Nucleus accumbens (tissue), 56 donors: ENCODE measurements at places on chromosomes 6 and 20.
A peak's percentile ranks its signal among the peaks of the same experiment; 100 is the strongest.

DNA sequence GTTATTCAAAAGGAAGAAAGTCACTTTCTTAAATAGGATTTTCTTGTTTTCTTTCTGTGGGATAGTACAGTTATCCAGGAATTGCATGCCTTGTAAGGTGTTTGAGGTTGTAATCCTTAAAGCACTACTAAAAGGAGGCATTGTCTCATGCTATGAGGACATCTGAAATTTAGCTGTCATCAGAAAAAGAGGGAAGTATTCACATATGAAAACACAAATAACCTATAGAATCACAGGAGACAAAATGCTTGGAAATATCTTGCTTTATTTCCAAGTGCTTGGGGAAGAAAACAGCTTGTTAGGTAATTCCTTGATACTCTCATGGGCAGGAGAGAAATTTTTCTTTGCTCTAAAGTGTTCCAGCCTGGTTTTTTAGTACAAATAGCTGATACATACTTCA lies 40.1 kb downstream of the HECA start:
- no peak for DNase-seq

DNA sequence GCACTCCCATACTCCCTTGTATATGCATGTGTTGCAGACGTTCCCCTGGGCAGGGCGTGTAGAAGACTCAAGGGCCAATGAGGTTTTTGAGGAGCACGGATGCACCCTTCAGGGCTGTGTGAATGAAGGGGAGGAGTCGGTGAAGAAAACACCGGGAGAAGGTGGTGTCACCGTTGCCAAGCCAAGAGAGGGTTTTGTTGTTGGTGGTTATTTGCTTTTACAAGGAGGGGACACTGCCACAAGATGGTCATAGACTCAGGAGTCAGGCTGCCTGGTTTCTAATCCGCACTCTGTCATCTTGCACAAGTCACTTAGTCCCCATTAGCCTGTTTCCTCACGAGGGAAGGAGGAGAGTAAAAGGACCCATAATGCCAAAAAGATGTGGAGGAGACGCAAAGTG lies 124.0 kb downstream of the PXDC1 start:
- DNase-seq: no peak

DNA sequence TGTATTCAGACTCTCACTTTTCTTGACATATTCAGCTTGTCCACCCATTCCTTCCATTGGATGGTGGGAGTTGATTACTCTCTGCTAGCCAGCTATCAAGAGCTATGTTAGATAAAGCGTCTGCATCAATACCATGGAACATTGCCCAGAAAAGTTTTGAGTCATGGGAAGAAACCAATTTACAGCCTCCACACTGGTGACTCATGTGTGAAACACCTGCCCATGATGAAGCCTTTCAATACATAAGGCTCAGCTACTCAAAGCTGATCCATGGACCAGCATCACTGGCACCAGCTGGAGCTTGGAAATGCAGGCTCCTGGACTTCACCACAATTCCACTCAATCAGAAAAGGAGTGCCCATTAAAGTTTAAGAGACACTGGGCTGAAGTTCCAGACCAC lies 16.1 kb downstream of the PLA2G7 start:
- DNase-seq: no peak

DNA sequence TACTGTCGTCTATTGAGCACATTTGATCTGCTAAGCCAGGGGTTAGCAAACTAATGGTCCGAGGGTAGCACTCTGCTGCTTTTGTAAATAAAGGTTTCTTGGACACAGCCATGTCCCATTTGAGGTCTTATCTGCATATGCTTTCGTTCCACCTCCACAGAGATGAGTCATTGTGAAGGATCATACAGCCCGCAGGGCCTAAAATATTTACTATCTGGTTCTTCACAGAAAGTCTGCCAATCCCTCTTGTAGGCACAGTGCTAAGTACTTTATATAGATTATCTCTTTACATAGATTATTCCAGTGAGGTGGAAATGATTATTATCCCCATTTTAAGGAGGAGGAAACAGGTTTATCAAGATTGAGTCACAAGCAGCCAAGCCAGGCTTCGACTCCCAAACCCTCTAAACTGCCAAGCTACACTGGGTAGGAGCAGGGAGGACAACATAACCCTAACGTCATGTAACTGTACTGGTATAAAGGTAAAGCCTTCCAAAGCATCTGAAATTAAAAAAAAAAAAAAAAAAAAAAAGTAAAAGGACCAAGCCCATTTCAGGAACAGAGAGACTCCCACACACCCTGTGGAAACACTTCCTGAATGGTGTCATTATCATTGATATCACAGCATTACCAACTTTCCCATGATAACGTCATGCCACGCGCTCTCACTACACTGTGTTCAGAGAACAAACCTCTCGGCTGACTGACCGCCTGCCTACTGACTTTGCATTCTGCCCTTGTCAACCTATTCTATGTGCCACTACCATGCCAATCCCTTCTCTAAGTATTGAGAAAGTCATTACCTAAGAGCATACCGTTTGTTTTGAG lies 101.0 kb downstream of the KIF16B start:
- DNase-seq: no peak

DNA sequence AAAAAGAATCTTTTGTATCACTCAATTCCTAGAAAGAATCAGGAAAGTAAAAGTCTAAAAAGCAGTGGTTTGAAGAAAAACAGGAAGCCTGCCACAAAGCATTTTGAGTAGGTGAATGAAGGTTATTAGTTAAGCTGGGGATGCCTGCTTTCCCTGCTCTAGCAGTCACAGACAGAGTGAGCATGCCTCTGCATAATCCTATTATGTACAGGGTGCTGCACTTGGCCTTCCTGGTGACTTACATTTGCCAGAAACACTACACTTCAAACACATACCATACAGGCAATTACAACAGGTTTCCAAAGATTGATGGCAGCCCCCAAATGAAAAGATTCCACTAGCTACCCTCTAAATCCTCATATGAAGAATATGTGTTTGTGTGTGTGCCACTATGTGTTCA lies 130.8 kb downstream of the TPBG start:
- DNase-seq: no peak

- no peak for DNase-seq
These were observed 838.4 kb downstream of the DHX35 start for GRCh38 chr20:39800548-39800947.

DNA sequence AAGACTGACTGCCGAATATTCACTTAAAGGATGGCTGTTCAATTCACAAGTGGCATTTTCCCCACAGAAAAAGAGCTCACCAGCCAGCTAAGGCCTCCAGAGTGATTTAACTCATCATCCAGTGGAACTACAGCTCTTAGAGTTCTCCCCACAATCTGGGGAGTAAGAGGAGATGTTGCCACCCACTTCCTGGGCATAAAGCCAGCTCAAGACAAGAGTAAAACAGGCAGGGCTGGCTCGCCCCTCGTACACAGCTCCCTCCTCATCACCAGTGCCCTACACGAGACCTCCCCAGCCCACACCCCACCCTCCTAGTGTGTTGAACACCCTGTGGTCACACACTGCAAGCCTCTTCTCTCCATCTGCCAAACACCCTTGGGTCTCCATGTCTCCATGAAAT lies 47.2 kb upstream of the IPCEF1 start:
- no peak for DNase-seq

DNA sequence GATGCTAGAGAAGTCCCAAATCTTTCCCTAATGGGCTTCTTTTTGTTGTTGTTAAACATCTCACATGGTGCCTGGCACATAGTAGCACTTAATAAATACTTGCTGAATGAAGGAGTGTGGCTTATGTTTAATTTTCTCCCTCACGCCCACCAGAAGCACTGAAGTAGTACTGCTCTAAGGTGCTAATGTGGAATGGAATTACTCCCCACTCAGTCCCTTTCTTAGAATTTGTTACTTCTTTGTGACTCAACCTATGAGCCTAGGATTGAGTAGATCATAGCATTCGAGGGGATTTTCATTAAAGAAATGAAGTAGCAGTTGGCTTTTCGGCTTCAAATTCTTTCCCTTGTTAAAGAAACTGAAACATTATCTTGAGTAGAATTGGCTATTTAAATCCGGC lies 192.8 kb downstream of the CLIC5 start:
- DNase-seq: no peak

GRCh38 chr6:117227245-117227962 lies 38.0 kb upstream of the VGLL2 start:
- DNase-seq: no peak

DNA sequence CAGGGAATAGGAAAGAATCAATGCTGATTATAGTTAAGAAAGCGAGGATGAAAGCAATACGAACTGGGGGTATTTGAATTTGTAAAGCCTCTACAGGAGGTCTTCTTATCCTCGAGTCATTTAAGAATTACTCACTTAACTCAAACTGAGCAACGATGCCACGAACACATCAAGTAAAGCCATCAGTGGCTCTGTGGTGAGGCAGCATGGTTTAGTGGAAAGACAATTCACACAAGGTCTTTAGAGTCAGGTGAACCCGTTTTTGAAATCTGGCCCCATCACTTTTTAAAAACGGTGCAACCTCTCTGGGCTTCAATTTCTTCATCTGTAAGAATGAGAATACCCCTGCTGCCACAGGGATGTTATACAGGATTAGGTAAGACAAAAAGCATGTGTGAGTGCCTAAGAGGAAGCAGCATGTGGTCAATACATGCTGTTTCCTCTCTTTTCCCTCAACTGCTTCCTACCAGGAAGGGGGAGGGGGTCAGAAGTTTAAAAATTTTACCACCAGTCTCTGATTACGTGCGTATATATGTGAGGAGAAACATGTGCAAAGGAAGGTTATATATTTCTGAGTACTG lies 162.0 kb downstream of the BTBD9 start:
- no peak for DNase-seq

GRCh38 chr6:14642842-14643241 lies 525.3 kb downstream of the CD83 start:
- no peak for DNase-seq

- DNase-seq: no peak
These were observed 634.3 kb downstream of the TBC1D32 start for GRCh38 chr6:120700001-120700400.

DNA sequence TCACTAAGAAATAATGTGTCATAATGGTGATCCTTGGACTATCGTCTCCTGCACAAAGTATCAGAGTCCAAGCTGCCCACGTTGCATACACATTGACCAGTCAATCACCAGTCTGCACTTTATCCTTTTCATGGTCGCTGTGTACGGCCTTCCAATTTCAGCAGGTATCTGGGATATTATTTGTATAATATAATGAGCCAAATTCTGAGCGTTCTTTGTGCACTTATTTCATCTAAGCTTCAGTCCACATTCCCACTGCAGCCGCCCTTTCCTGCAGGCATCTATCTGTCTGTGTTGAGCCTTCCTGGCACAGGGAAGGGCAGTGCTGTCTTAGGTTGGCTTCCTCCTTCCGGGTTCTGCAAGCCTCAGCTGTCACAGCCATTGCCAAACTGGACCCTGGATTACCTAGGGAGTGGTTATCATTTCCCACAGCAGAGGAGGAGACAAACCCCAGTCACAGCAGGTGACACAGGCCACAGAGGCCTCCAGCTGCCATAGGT lies 174.3 kb downstream of the TTLL2 start:
- DNase-seq: no peak

GRCh38 chr20:23147964-23148730 lies 62.0 kb upstream of the CD93 start:
- DNase-seq: no peak

GRCh38 chr6:12733876-12734275 lies 17.3 kb downstream of the PHACTR1 start:
- DNase-seq: no peak

DNA sequence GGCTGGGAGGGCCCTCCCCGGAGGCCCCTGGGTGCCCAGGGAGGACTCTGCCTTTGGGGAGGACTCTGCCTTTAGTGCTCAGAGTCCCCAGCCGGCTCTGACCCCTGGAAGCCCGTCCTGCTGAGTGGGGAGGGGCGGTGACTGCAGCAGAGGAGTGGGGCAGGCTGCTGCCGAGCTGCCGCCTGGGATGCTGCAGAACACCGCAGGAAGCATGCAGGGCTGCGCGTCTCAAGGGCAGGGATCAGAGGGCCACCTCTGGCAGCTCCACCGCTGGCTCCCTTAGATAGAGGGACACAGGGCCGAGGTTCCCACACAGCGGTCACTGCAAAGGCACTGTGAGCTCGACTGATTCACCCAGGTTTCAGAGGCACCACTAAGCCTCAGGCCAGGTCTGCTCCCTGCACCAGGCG lies 82.2 kb upstream of the GATA5 start:
- DNase-seq: no peak

- DNase-seq: no peak
These were observed 156.3 kb downstream of the ARID1B start for GRCh38 chr6:156933201-156934068.

DNA sequence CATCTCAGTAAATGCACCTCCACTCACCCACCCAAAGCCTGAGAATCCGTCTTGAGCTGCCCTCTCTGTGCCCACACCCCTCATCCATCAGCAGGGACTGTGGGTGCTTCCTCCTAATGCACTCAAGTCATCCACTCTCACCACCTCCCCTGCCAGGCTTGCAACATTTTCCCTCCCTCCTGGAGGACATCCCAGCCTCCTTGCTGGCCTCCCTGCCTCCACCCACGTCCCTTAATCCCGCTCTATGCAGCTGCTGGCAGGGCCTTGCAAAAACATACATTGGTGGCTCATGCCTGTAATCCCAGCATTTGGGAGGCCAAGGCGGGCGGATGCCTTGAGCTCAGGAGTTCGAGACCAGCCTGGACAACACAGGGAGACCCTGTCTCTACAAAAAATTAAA lies 15.6 kb upstream of the SRC start:
- DNase-seq: no peak

- peak; percentile 12 for DNase-seq
These were observed 102.6 kb downstream of the IBTK start for GRCh38 chr6:82144852-82145340.
